ENCODE measurements at places on chromosomes 1 and 21.
A peak's percentile ranks its signal among the peaks of the same experiment; 100 is the strongest.

DNA sequence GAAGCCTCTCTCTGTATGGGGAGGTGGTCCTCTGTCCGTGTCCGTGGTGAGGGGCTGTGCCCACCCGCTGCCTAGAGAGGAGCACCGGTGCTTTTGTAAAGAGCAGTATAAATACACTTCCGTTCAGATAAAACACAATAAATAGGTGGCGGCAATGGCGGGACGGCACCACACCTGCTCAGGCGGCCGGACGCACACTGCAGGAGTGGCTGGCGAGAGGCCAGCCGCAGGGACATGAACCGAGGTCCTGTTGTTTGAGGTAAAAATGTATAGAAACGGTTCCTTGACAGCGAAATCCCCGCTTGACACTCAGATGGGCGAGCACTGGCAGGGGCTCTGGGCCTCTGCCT lies 40.8 kb downstream of the KRTAP10-1 start:
- no peak for DNase-seq

- no peak for DNase-seq
Measured at GRCh38 chr1:109241344-109241743, 8.0 kb upstream of the CELSR2 start.

DNA sequence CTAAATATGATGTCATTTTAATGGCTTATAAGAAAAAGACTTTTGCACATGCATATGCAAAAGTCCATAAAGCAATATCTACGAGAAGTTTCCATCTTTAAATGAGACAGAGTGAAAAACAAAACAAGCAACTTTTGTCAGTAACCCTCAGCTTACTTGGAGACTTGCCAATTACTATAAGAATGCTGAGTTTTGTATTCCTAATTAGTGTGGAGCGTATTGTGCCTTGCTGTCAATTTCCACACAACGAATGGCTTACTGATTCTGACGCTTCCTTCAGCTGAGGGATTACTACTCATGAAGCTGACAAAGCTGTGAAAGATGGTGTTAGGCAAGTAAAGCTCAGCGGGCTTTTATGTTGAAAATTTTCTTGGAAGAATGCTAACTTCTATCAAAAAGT lies 440.4 kb upstream of the ADAMTS5 start:
- no peak for DNase-seq

DNA sequence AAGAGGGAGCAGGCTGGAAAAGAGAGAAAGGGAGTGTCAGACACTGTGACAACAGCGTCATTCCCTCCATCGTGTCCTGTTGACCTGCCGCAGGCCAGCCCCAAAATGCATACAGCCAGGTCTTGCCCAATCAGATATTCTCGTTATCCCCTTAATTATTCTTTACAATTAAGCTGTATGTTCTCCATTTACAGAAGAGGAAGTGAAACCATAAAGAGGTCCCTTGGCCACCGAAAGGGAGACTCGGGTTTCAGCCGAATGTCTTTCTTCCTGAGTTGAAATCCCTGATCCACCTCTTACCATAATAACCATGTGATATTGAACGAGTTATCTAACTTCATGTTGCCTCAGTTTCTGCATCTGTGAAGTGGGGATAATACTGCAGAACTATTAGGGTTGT lies 70.5 kb downstream of the IGSF21 start:
- DNase-seq, result no peak

DNA sequence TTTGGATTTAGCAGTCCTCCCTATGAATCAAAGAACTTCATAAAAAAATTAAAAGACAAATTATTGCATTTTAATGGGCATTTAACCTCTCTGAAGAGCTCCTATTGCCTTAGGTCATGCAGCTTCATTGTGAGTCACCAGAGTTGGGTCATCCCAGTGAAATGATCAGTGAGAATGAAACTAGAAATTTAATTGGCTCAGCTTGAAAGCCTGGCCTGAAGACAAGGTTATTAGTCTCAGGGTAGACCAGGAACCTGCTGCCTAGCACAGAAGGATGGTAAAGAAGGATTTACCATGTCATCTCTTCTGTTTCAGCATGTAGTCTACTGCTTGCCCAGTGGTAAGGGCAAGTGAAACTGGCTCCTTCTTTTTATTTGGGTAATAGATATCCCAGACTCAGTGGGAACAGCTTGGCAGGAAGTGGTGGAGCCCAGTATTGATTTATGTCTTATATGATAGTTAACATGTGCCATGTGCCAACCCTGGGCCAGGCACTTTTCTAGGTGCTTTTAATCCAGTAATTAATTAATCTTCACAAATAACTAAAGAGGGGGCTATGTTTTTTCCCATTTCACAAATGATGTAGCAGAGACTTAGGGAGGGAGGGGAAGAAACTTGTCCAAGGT lies 23.6 kb downstream of the LAMC2 start:
- no peak for DNase-seq

GRCh38 chr1:64196074-64196870 lies 7.2 kb upstream of the UBE2U start:
- no peak for DNase-seq

GRCh38 chr1:230067419-230067870 lies 407 bp downstream of the GALNT2 start:
- no peak for DNase-seq

DNA sequence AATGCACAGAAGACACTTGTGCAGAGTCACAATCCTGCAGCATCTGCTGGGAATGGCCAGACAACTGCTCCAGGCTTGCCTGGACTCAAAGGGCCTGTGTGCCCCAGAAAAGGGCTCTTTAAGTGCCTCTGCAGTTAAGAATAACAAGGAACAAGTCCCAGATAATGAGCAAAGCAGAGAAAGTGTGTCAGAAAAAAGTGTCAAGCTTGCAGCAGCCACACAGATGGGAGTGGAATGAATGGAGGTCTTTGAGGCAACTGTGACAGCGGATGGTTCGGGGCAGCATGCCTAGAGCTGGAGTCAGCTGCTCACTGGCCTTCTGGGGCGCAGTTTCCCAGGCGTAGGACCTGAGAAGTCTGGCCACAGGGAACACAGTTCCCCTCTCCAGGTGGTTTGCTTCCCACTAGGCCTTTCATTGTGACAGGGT lies 5.1 kb downstream of the PARP1 start:
- DNase-seq, result no peak

DNA sequence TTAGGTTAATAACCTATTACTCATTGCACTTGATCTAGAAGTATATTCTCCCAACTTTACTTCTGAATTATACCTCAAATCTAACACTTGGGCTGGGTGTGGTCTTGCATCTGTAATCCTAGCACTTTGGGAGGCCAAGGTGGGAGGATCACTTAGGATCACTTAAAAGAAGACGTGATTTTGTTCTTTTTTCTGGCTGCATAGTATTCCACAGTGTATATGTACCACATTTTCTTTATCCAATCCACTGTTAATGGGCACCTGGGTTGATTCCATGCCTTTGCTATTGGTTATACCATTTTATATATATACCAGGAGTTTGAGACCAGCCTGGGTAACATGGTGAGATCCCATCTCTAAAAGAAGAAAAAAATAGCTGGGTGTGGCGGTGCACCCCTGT lies 48.5 kb upstream of the TSNAX start:
- no peak for DNase-seq

DNA sequence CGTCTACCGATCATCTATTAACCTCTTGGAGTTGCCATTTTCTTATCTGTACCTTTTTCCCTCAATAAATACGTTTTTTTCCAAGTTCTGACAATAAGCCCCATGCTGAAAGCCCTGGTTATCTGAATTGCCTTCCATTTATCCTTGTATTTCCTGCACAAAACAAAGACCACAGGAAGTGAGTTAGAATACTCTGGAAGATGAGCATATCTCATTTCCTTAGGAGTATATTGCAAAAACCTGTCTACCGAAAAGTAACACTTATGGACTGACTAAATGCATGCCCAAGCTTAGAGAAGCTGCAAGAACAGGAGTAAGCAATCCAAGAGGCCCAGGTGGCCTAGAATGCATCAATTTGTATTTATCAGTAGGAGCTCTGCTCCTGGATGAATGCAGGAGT lies 39.9 kb downstream of the DIRAS3 start:
- DNase-seq, result no peak

- DNase-seq, result no peak
Measured at GRCh38 chr1:116390195-116390594, 17.2 kb downstream of the ATP1A1 start.

DNA sequence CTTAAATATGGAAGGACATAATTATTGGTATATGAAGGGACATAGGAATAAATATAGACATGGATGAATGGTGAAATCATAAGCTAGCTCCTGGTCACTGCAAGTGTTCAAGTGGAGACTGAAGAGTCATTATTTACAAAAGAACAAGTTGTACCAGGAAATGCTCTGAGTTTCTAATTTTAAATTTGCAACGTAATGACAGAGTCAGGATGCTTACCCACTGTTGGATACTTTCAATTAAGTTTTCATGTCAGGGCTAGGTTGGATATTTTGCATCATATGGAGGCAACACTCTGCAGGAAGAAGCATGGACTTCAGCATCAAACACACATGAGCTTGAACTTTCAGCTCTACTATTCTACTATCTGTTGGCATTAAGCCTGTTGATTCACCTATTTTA lies 499.6 kb upstream of the C1orf87 start:
- no peak for DNase-seq

DNA sequence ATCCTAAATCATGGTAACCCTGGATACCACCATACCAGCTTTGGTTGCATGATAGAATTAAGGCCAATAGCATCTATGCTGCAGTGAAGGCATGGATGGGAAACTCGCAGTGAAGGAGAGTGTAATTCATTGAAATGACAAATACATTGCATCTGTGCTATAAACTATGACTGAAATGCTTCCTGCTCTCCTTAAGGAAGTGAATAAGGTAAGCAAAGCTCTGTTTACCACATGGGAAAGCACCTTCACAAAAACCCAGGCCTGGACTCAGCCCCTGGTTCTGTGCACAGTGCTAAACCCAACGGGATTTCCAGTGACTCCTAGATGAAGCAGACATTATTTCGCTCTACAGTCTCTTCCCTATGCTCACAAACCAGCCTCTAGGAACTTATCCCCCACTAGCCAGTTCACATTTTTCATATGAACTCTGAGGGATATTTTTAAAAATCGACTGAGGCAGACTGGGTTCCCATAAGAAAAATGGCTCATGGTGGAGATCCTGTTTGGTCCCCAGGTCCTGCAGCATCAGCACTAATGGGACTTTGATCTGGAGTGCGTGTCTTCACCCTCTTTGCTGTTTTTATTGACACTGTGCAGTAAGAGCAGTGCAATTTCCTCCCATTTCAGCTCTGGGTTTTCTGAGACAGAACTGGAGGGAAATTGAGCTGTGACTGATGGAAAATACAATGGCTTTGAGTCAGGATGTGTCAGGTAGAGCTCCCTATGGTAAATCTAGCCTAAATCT lies 362.7 kb downstream of the SIPA1L2 start:
- no peak for DNase-seq

DNA sequence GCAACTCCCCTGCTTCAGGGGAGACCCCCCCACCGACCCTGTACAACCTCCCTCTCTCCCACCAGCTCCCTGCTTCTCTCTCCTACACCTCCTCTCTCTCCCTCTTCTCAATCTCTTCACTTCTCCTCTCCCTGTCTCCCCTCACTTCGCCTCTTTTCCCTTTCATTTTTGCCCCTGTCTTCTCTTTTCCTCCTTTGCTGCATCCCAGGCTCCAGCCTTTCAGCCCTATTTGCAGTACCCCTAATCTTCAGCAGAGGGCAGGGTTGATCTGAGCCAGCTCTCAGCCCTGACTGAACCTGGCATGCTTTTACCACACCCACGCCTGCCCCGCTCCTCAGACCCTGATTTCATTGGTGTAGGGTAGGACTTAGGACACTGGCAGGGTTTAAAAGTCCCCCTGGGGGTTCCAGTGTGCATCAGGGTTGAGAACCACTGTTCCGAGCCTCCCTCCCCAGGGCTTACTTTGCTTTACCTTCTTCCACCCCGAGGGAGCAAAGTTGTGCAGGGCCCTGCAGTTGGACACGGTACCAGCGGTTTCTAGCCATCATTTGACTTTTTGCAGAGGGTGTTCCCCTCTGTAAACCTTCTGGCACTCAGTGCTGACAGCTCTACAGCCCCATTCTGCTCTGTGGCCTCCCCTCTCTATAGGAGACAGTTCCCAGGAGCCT lies 67.3 kb upstream of the CNTN2 start:
- DNase-seq, result peak; percentile 56

GRCh38 chr1:198687429-198687828 lies 48.6 kb downstream of the PTPRC start:
- no peak for DNase-seq

DNA sequence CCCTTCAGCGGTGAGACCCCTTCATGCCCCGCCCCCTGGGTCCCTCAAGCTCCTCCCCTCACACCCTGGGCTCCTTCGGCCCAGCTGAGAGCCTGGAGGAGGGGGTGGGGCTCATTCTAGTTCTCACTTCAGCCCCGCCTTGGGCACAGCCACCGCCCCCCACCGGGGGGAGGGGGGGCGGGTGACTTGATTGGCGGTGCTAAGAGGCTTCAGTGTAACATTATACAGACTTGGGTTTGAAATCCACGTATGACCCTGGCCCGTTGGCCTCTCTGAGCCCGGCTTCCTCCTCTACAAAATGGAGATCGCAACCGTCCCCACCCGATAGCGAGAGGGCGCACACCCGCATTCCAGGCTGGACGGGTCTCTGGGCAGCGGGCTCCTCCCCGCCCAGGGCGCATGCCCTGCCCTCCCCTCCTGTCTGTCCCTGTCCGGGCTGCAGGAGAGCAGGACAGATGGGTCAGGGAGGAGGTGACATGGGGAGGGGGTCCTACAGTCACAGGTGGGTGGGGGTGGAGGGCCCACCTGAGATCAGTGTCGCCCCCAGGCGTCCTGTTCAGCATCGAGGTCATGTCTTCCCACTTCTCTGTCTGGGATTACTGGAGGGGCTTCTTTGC lies 5.1 kb downstream of the CLCNKB start:
- DNase-seq, result no peak

DNA sequence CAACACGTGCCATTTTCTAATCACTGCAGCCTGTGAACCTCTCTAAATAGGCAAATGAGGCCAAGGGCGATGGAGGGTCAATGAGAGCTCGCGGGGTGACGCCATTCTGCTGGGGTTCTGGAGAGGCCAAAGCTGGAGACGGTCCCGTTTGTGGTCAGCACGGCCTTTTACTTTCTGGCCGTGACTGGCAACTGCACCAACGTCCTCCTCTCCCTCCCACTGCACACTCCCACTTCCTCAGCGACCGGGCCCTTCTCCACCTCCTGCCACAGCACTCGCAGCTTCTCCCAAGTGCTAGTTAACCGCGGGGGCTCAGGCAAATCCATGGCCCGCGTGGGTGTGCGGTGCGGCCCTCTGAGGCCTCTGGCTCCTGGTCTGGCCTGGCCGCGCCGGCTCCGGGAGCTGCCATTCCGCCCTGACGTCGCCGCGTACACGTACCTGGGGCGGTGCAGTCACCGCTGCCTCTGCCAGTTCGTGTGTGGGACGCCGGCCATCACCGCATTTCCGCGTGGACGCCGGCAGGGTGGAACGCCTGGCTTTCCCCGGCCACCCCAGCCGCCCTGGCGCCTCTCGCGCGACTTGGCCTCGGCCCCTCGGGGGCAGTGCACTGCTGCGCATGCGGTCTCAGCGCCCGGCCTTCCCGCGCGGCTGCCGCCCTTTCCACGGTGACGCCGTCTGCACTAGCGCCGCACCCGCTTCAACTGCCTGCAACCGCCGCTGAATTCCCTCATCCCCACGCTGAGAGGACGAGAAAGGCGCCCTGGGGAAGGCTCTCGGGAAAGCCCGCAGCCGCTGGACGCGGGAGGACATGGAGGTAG lies 18.2 kb downstream of the OR2C3 start:
- DNase-seq, result no peak

- DNase-seq, result no peak
Measured at GRCh38 chr1:221667504-221667903, 74.4 kb downstream of the DUSP10 start.
